ENCODE measurements at places on chromosomes 7 and 10.

DNA sequence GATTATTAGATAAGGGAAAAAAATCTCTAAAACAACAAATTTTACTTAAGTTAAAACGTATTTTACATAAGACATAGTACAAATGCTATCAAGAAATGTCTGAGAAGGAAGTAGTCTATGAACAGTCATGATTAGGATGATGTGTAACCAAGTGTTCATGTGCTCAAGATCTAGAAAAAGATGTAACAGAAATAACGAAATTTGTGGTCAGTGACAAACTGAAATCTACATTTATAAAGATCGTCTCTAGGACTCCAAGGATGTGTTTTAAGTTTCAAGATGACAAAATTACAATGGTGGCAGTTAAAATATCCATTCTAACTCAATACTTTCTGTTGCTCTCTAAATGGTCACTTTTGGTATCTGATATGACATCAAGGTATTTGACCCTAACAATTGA, 17.2 kb downstream of the PPP3CB start:
- DNase-seq = no peak

GRCh38 chr10:29446327-29446726, 157.5 kb downstream of the LYZL1 start:
- DNase-seq = no peak

DNA sequence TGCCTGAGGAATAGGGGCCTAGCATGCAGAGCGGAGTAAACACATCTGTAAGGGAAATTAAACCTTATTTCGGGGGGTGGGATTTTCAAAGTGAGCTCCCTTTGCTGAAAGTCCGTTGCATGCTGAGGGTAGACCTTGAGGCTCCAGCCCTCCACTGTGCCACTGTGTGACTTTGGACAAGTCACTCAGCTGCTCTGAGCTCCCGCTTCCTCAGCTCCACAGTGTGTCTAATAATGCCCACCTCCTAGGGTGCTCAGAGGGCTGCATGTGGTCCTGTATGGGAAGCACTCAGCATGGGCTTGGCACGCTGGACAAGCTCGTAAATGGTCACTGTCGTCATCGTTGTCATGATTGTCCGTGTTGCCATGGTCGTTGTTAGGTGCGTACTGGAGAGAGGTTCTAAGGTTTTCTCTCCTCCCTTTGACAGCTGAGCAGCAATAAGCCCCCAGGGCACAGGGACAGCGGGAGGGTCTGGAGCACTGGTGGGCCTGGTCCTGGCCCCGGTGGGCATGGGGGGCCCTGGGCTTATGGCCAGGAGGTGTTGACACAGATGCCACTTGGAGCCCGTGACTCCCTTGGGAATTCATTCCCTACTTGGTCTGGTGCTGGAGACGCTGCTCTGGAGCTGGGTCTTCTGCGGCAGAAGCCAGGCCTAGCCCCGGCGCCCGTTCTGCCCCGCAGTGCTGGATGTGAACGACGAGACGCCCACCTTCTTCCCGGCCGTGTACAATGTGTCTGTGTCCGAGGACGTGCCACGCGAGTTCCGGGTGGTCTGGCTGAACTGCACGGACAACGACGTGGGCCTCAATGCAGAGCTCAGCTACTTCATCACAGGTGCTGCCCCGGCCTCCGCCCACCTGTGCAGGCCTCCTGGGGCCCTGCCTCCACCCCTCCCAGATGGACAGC, 13.1 kb downstream of the C10orf105 start:
- DNase-seq = no peak

GRCh38 chr10:79093658-79094411, 25.1 kb downstream of the ZMIZ1 start:
- peak; percentile 89 for DNase-seq

DNA sequence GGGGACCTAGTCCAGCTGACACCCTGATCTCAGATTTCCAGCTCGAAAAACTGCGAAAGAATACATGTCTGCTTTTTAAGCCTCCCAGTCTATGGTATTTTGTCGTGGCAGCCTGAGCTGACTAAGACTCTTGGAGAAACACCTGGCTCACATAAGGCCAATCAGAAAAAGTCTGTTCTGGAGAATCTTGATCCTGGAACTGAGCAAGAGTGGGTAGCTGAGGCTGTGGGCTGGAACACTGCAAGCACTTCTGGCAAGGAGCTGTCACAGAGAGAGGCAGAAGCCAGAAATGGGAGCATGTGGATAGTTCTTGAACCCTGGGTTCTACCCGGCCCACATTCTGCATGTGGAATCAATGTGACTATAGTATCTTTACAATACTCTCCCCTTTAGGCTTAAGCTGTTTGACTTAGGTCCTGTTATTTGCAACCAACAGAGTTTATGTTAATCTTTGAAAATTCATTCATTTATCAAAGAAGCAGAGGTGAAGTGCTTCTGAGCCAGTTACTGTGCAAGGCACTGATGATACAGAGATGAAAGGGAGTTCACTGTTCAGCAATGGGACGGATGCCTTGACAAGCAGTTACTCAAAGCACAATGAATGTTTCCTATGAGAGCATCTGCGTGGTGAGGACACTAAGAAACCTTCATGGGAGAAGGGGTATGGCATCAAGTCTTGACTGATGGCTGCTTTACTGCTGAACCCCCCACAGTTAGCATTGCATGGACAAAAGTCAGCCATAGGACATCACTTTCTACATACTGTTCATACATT, 4.4 kb upstream of the C10orf90 start:
- no peak for DNase-seq

- no peak for DNase-seq
These were observed 43.1 kb upstream of the CALD1 start for GRCh38 chr7:134736381-134736780.

- DNase-seq = no peak
These were observed 52.8 kb upstream of the GPR26 start for GRCh38 chr10:123613346-123613850.

GRCh38 chr7:38512704-38513103, 118.5 kb downstream of the AMPH start:
- DNase-seq = no peak

GRCh38 chr7:139829025-139829774, at the start of gene TBXAS1:
TSS of gene TBXAS1 (plus strand) at chr7:139829264. CDS start at chr7:139829391, 127 bp downstream.
- DNase-seq = no peak

DNA sequence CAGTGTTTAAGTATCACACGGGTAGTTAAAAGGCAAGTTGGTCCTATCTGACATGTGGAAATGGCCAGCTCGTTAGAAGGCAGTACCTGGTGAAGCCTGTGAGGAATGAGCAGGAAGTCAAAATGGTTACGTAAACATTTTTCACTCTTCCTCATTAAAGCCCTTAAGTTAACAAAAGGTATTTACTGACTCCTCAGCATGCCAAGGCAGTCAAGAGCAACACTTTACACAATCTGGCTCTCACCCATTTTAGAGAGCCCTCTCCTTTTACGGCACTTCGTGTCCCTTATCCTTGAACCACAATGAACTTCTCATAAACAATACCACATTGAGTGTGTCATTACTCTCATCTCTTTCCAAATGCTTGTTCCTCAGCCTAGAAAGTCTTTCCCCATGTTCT, 11.0 kb upstream of the RSBN1L start:
- no peak for DNase-seq

All from breast epithelium (tissue), 4 donors.